ENCODE measurements at places on chromosomes 7 and 10.

GRCh38 chr10:101073631-101074030, 11.8 kb downstream of the KAZALD1 start:
- no peak for DNase-seq

DNA sequence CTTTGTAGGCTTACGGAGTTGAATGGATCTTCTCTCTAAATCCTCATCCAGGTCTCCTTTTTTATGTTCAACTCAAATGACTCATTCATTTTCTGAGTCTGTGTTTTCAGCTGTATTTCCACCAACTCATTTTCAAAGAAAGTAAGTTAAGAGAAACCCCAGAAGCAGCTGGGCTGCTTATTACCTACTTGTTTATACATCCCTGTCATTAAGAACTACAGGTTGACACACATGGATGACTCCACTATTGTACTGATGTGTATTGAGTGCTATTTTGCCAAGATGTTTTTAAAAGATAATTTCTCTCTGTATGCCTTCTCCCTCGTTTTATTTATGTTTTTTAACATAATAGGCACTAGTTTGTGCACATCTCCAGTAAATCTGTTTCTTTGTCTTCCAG, 41.9 kb downstream of the DGKI start:
- no peak for DNase-seq

- DNase-seq, result no peak
These were observed 89.8 kb upstream of the ANK3 start for GRCh38 chr10:60479305-60480020.

- DNase-seq, result no peak
These were observed 212.5 kb downstream of the ADAM12 start for GRCh38 chr10:126175641-126176262.

- DNase-seq, result no peak
These were observed 33.0 kb downstream of the ZNF777 start for GRCh38 chr7:149427893-149428292.

- no peak for DNase-seq
These were observed 40.7 kb downstream of the GPRIN2 start for GRCh38 chr10:46515793-46516192.

- DNase-seq, result no peak
These were observed 3.6 kb downstream of the PCBD1 start for GRCh38 chr10:70884741-70885140.

GRCh38 chr10:21888959-21889358, 114.6 kb downstream of the DNAJC1 start:
- no peak for DNase-seq

DNA sequence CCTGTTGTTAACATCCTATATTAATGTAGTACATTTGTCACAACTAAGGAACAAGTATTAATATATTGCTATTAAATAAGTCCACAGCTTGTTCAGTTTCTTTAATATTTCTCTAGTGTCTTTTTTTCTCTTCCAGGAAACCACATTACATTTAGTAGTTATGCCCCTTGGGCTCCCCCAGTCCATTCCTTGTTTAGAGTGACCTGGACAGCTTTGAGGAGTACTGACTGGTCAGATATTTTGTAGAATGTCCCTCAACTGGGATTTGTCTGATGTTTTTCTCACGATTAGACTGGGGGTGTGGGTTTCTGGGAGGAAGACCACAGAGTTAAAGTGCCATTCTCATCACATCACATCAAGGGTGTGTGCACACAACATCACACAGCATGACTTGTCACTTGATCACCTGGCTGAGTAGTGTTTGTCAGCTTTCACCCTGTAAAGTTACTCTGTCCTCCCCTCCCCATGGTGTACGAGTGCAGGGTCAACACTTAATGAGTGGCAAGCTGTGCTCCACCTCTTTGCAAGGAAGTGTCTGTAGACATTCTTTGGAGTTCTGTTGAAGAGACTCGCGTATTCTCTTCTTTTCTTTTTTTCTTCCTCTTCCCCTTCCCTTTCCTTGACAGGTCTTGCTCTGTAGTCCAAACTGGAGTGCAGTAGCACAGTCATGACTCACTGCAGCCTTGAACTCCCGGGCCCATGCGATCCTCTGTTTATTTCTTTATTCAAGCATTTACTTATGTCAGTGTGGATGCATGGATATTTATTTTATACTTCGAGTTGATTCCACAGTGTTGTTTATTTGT, 10.2 kb downstream of the LMTK2 start:
- no peak for DNase-seq

DNA sequence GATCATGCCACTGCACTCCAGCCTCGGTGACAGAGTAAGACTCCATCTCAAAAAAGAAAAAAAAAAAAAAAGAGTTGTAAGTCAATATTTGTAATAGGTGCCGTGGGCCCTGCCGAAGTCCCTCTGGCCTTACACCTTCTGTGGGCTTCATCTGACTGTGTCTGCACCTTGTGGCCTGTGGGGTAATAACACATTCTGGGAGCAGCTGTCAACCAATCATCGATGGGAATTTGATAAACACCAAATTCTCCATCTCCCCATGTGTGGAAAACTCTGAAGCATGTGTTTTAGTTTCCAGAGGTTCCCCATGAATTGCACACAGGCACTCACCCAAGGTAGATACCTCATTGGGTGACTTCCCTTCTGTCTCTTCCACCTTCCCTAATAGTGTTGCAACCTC, 10.8 kb downstream of the ZNF394 start:
- no peak for DNase-seq

DNA sequence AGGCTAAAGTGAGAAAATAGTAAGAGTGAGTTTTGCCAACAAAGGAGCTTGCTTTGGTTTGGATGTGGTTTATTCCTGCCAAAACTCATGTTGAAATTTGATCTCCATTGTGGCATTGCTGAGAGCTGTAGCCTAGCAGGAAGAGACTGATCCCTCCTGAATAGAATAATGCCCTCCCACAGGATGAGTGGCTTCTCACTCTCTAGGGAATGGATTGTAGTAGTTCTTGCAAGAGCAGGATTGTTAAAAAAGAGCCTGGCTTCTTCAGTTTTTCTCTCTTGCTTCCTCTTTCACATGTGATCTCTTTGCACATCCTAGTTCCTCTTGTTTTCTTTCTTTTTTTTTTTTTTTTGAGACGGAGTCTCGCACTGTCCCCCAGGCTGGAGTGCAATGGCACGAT, 34.4 kb downstream of the ASAH2 start:
- no peak for DNase-seq

DNA sequence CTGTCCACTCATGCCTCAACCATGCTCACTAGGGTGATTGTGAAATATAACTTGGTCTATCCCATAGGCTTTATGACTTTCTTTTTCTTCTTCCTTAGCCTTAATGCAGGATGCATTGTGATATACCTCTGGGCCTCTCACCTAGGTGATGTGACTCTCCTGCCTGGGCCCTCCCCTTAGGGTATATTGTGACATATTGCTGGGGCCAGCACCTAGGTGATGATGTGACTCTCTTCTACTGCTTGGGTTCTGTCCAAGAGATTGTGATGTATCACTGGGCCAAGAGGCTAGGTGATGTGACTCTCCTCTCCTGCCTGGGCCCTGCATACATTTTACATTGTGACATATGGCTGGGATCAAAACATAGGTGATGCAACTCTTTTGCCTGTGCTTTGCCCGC, 14.7 kb upstream of the ZNF107 start:
- DNase-seq, result no peak

DNA sequence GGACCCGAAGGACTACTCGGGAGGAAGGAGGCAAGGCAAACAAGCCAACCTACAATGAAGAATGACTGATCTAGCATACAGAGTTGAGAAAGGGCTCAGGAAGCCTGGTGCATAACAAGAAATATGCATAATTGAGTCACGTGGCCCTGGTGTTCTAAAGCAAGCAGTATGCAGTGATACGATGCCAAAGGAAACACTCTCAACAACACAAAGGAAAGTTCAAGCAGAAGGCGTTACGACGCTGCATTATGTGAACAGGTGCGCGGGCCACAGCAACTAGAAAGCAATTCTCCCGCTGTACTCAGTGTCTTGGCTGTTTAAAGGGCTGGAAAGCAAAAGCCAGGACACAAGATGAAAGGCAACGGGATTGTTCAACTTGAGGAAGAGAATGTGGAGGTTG, 100.8 kb downstream of the PRTFDC1 start:
- no peak for DNase-seq

- no peak for DNase-seq
These were observed at the start of gene CYP2C18 for GRCh38 chr10:94683214-94684054. Gene CYP2C18 (plus strand): TSS chr10:94683729. CDS start chr10:94683820, 91 bp downstream.

DNA sequence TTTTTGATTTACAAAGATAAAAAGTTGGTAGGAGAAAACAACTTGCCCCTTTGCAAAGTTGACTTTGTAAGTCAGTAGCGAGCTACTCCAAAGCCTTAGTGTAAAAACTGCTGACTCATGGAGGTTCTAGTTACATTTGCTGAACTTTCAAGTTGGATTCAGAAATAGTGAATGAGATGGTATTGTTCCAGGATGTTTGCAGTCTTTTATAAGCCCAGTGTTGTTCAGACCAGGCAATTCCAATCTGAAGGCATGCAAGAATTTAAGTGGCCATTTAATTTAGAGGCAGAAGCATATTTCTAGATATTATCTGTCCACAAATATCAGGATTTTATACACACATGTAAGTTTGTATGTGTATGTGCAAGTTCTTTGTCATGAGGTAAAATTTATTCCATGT, 21.6 kb downstream of the TES start:
- DNase-seq, result no peak

DNA sequence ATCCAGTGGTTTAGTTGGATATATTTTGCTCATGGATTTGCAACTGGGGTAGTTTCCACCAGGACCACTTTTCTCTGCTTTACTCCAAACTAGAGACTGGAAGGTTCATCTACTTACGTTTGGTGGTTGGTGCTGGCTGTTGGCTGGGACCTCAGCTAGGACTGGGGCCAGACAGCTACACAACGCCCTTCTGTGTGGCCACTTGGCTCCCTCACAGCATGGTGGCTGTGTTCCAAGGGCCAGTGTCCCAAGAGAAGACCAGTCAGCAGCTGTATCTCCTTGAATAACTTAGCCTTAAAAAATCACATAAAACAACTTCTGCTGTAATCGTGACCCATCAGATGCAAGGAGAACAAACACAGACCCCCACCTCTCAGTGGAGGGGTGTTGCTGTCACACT, 4.2 kb upstream of the KCNH2 start:
- DNase-seq, result no peak

- DNase-seq, result no peak
These were observed 20.5 kb downstream of the DKK1 start for GRCh38 chr10:52334595-52334994.

GRCh38 chr10:24343686-24344085, 134.7 kb downstream of the KIAA1217 start:
- no peak for DNase-seq

DNA sequence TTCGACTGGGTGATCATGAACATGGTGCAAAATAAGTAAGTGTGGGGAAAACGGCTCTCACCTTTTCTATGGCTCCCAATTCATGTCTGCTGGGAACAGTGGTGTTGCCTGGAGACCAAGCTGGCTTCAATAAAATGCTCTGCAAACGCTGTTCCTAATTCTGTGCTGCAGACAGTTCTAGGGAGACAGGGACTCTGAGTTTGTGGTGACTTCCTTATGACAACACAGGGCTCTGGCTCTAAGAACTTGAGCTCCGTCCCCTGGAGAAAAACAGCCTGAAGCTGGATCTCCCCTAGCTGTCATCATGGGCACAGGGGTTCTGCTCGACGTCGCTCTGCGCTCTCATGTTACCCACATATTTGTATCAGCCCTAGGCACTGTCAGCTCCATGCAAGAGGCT, 61.0 kb upstream of the INSYN2A start:
- no peak for DNase-seq

DNA sequence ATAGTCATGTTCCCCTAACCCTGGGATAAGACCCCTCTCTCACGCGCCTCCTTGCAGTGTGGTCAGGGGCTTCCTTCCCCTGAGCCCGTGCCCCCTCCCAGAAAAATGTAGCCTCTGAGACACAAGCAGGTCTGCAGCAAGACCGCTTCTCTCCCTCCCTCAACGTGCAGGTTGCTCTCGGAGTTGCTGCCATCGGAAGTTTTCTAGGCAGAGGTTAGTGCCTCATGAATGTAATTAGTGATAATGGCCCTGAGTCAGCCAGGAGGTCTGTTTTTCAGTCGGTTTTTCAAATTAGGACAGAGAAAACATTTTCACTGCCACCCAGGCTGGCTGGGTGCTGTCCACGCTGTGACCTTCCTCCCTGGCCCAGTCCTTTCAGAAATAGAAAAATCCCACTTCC, 43.2 kb upstream of the PRLHR start:
- no peak for DNase-seq

GRCh38 chr7:118087126-118087525, 96.8 kb upstream of the LSM8 start:
- no peak for DNase-seq

DNA sequence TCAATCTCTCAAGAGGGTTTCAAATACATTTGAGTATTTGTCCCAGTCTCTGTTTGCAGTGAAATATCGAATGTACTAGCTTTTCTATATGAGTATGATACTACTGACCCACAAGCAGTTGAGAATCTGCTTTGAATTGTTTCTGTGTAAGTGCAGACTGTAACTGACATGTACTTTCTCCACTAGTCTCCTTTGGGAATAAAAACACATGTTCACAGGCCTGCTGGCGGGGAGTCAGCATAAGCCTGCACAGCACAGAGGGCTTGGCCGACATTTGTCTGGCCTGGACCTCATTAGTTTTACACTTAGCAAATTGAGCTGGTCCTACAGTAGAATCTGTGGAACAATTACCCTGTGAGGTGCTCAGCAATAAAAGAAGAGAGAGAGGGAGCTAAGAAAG, 72.6 kb downstream of the ITGB8 start:
- DNase-seq, result no peak

DNA sequence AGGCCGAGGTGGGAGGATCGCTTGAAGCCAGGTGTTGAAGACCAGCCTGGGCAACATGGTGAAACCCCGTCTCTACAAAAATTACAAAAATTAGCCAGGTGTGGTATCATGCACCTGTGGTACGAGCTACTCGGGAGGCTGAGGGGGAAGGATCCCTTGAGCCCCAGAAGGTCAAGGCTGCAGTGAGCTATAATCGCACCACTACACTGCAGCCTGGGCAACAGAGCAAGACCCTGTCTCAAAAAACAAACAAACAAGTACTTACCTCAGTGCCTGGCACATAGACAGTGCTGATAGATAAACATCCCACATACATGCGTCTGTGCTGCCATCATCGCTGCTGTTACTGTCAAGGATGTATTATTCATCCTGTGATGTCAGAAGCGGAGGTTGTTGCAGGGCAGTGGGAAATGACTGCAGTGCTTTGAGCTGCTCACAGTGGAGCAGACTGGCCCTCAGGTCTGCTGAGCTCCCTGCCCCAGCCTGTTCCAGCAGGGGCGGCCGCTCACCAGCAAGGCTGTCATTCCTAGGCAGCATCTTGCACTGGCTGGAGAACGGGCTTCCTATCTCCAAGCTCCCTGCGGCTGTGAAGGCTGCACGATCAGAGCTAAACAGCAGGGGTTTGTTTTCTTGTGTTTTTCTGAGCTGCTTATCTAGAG, 18.6 kb downstream of the FOXK1 start:
- DNase-seq, result no peak
